ENCODE measurements at places on chromosomes 5 and 9. TPM values are rescaled to one million over a fixed set of nuclear protein-coding genes. Genes with fewer than 3 reads are reported as not detected.

- no peak for DNase-seq
These were observed 19.8 kb downstream of the MLANA start for GRCh38 chr9:5910413-5911057.

ORM2 gene
- total RNA-seq = not detected

- DNase-seq = no peak
These were observed 381.4 kb downstream of the GADD45G start for GRCh38 chr9:89986190-89986589.

GRCh38 chr5:19534751-19535150, 453.2 kb downstream of the CDH18 start:
- no peak for DNase-seq

DNA sequence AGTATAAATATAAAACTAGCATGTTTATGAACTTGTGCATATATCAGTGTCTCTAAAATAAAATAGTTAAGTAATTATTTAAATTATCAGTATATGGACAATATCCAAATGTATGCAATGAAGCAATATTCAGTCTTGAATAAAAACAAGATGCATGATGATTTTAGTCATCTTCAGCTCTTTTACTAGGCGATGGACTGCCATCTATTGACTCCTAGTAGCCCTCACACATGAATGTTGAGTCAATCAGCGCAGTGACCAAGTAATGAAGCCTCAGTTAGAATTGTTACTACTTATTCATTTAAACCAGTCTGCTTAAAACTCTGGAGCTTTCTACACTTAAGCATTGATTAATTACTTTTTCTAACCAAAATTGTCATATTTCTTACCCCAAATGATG, 92.9 kb upstream of the GRHPR start:
- DNase-seq = no peak

DNA sequence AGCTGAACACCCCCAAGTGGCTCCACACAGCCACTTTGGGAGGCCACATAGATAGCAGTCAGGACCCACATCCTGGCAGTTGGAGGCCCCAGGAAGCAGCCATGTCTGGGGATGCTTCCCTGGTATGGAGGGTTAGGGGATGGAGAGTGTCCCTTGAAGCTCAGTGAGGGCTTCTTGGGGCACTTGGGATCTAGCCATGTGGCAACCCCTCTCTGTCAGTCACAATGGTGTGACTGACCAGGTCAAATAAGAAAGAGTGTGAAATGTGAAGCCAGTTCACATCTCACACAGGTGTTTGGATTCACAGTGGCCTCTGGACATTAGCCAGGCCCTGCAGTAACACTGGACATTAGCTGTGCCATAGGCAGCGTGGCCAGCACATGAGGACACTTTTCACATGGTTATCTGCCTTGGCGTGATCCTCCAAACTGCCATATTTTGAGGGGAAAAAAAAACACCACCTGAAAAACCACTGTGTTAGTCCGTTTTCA, 53.9 kb upstream of the IL17B start:
- peak; percentile 49 for DNase-seq

Data from heart left ventricle (tissue), 16 donors.